ENCODE measurements at places on chromosomes 7 and 10.
A peak's percentile ranks its signal among the peaks of the same experiment; 100 is the strongest.

DNA sequence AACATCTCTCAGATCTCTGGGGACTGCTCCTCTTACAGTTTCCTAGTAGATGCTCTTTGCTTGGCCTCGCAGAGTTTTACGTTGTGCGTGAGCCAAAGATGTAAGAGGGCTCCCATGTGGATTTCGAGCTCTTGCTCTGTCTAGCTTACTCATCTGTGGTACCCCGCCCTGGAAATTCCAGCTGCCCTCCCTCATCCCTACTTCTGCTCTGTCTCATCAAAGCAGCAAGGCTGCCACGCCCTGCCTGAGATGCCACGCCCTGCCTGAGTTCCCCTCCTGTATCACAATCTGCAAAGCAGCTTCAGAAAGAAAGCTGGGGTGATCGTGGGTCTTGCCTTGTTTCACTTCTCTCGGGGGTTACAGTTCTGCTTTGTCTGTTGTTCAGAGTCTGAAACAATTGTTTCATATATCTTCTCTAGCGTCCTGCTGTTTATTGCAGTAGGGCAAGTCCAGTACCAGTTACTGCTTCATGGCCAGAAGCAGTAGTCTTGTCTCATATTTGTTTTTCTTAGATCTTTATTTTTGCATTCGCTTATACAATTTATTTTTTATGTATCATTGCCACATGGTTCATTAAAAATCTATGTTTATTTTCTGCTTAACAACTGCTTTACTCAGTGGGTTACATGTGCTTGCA, 36.1 kb upstream of the CCNY start:
- DNase-seq = no peak

GRCh38 chr7:139830292-139830691, 1.2 kb downstream of the TBXAS1 start:
- DNase-seq = no peak

DNA sequence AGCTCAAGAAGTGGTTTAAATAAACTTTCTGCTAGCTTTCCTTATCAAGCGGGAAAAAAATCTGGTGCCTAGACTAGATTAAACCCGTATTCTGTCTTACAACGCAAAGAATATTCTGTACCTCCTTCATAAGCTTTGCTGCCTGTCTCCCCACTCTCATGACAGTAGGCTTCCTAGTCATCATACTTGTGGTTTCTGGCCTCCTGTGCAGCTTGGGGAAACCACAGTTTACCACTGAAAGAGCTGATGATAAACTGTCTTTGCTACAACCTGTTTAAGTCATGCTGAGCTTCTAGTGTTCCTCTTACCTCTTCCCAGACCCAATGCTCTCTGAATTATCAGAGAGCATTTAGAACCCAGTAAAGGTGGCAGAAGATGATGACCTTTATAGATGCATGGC, 55.0 kb downstream of the PODXL start:
- DNase-seq = no peak

DNA sequence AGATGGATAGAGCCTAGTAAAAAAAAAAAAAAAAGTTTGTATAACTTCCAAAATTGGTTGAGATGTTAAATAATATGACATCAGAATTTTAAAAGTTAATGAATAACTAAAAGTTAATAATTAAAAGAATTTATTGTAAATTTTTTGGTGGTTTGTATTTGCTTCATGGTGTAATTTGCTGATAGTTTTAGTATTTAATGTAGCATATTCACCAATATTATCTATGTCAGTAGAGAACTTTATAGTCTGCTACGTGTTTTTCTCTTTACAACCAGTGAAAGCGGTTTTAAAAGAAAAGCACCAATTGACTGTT, 51.8 kb upstream of the STEAP4 start:
- DNase-seq = no peak

DNA sequence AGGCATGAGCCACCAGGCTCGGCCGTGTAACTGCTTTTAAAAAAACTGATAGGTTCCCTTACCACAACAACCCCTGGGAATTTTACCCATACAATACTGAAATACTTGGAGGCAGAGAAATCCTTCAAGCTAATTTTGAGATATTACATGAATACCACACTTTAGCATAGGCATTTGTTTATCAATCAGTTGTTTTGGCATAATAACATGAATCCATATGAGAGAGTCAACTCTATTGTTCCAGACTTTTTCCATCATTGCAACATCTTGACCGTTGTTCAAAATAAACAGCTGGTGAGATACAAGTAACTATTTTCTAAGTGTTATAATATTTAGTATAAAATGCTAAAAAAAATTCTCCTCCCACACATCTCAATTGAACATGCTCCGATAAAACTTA, 36.8 kb downstream of the LAMB4 start:
- DNase-seq = no peak

DNA sequence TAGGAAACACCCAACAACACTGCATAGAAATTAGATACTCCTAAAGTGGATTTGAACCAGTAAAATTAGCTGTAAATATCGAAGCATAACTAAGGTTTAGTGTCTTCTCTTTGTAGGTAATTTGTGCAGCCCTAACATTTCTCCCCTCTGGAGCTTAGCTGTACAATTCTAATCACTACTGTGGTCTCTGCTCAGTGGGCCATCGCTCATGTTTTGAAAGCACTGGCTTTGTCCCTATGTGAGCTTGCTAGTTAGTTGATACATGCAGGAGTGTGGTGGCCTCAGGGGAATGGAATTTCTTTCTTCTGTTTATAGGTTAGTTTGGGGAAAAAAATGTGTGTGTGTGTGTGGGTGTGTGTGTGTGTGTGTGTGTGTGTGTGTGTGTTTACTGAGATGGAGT, 373.1 kb downstream of the DPP6 start:
- DNase-seq = no peak

GRCh38 chr10:102408728-102409603, 9.6 kb downstream of the PSD start:
- DNase-seq = peak; percentile 72

DNA sequence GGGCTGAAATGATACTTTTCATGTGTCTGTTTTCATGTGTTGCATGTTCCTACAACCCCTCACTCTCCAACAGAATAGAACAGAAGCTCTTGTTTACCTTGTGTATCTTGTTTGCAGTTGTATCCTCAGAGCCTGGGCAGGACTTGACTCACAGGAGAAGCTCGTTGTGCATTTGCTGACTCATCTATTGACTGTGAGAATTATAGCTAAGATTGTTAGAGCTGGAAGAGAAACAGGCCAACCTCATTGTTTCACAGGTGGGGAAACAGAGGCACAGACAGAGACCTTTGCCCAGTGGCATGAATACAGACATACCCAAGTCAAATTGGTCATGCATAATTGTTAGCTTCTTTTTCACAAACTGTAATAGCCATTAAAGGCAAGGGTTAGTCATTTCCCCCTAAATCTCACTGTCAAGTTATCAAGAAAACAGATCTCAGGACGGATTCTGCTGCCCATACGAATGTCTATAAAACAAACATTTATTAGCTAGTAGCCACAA, 4.6 kb upstream of the TSPAN15 start:
- DNase-seq = no peak

DNA sequence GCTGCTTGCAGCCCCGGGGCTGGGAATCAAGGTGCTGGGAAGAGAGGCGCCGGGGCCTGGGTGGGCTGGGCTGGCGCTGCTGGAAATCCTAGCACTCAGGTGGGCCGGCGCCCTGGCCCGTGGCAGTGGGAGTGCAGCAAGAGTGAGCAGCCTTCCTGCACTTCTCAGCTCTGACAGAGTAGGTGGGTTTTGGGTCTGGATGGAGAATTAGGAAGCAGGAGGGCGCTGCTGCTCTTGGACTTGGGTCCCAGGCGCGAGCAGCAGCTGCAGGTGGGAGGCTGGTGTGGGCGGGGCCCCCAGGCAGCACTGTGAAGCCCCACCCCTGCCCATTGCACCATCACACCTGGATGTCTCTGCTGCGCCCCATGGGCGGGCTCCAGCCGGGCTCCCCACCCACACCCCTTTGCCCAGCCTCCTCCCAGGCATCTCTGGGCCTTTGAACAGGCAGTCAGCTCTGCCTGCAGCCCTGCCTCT, 6.0 kb downstream of the BRI3 start:
- DNase-seq = no peak

GRCh38 chr7:141785706-141786552, 4.1 kb upstream of the TAS2R5 start:
- peak; percentile 1 for DNase-seq

DNA sequence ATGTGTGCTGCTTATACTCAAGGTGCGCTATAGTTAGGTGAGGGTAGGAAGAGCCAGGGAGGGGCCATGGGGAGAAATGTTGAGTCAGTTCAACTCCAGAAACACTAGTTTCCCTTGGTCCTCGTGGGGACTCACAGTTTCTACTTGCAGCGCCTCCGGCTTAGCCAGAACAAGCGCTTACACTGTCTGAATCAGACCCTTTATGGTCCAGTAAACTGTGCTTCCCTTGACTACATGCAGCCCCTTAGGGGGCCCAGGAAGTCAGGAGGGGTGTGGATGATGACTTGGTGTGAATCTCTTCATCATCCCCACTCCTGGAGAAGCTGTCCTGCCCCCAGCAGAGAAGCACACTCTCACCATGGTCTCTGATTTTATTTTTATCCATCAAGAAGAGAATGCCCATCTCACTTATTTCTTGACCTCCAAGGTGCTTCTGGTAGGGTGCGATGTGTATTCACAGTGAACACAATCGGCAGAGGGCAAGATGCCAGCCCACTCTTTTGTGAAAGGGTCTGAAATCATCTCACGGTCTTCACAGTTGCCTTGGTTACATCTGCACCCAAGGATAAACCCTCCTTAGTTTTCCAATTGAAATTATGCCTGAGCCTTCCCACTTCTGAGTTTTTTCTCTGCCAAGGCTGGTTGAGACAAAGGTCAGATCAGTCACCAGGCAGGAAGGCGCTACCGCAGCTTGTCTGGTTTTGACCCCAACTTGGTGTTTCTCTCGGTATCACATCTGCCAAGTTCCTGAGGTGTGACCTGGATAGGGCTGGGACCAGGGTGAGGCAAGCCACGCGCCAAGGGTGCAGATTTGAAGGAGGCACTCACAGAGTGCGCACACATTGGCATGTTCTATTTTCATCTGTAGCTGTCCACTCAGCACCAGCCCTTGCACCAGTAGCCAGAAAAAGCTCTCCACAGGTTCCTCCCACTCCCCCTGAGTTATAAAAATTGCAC, 62.7 kb upstream of the LRRC4 start:
- DNase-seq = no peak

GRCh38 chr10:6065406-6065805, 3.2 kb upstream of the IL2RA start:
- no peak for DNase-seq
